ENCODE measurements at places on chromosomes 5 and 9.

- no peak for DNase-seq
Measured at GRCh38 chr5:36836831-36837230, 39.7 kb upstream of the NIPBL start.

GRCh38 chr5:11045411-11045810, 284.4 kb upstream of the DAP start:
- no peak for DNase-seq

GRCh38 chr5:56409331-56410190, 176.4 kb upstream of the ANKRD55 start:
- DNase-seq, result no peak

GRCh38 chr5:108869066-108869465, 121.4 kb downstream of the FER start:
- no peak for DNase-seq

DNA sequence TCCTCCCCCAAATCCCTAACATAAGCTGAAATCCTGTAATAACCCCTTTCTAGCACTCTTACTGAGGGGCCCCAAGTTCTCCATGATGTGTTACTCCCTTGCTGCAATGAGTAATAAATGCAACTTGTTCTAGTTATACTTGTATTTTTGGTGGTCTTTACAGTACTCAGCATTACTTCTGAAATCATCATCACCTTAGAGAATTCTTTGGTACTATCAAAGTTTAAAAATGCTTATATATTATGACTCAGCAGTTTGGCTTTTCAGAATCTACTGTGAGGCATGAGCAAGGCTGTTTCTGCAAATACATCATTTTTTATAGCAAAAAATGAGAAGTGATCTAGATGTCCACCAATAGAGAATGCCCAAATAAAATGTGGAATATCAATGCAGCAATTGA, 20.7 kb upstream of the ROPN1L start:
- DNase-seq, result no peak

- no peak for DNase-seq
Measured at GRCh38 chr5:2021484-2022176, 138.9 kb upstream of the IRX4 start.

- no peak for DNase-seq
Measured at GRCh38 chr5:170585273-170585948, 81.6 kb downstream of the KCNIP1 start.

DNA sequence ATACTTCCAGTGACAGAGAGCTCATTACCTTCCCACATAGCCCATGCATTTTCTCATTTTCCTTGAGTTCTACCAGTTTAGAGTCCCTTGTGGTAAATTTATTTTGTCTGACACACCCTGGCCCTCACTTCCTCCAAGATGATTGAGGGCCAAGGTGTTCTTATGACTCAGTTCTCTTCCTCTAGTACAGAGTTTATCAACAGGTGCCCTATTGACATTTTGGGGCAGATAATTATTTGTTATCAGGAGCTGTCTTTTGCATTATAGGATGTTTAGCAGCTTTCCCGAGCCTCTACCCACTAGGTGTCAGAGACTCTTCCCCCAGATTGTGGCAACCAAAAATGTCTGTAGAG, 7.1 kb downstream of the SLC36A3 start:
- no peak for DNase-seq

DNA sequence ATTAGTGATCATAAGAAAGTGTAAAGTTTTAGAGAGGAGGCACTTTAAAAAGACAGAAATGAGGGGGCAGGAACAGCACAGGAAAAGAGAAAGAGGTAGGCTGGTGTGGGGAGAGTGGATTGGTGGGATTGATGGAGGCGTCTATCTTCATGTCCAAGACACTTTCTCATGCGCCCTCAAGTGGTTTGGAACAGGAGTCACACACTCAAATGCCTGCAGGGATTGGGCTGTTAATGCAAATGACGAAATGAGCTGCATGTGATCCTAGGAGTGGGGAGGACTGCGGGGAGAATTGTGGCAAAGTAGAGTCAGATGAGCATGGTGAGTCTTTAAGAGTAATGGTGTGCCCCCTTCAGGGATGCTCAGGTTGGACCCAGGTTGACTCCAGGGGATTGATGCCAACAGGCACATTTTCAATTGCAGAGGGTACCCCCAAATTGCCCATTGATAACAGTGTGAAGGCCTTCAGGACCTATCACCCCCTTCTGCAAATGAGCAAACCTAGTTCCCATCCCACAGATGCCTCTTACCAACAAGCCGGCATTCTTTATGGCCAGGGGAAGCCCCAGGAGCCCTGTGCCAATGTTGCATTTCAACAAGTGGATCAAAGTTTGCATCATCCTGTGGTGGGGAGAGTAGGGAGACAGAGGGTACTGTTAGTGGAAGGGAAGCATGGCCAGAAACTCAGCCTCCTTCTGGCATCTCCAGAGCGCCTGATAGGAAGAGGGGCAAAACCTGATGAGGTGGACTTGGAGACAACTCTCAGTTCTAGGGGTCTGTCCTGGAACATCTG, 5.3 kb downstream of the SLC36A3 start:
- DNase-seq, result no peak

- DNase-seq, result peak; percentile 13
Measured at GRCh38 chr9:94554439-94555331, at the start of gene PCAT7. PCAT7 (plus strand) TSS chr9:94555083.

- DNase-seq, result no peak
Measured at GRCh38 chr9:131672451-131672850, 67.4 kb downstream of the RAPGEF1 start.

- DNase-seq, result no peak
Measured at GRCh38 chr9:137437691-137438590, 3.2 kb downstream of the ENTPD8 start.

DNA sequence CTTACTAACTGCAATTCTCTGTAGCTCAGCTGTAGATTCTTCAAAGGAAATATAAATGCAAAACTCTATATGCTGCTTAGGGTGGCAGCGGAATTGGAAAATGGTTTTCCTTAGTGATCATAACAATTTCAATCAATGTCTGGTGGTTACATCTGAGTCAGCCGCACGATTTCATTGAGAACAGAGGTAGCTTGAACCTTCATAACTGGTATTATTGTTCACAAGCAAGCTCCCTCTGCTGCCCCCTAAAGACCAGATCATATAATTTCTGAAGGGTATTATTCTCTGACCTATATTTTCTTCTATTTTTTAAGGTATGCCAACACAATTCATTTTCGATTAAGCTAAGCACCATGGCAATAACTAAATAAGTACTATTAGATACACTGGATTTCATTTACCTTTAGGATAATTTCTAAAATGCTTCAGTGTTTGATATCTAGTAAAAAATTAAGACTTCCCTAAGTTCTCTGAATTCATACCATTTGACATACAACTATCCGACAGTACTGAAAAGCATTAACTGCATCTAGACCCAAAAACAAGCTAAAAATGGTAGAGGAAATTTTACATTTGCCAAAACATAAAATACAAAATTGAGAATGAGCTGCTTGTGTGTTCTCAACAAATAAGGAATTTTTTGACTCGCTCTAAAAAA, 181.1 kb upstream of the SPEF2 start:
- DNase-seq, result peak; percentile 5

DNA sequence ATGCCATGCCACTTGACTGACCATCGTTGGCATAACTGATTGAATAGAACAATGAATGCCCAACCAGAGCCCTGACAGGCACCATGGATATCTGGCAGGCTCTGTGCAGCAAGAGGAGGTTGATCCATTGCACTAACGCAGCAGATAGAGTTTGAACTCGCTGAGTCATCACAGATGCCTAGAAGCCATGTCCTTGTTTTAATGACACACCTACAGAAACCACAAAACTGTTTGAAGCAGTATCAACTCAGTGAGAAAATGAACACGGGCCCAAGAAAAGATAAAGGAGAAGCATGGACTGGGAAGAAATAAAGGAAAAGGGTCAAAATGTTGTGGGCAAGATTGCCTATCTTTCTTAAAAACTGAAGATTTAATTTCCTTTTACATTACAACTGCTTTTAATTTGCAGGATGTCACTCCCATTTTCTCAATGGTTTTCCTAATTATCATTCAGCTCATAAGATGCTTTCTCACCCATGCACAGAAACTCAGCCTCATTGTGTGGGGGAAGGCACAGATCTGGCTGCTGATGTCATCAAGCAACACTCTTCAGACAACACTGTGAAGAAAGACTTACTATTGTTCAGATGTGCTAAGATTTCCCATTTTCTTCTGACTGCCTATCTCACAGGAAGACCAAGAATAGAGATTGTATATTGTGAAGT, 129.0 kb downstream of the PIK3R1 start:
- peak; percentile 31 for DNase-seq

DNA sequence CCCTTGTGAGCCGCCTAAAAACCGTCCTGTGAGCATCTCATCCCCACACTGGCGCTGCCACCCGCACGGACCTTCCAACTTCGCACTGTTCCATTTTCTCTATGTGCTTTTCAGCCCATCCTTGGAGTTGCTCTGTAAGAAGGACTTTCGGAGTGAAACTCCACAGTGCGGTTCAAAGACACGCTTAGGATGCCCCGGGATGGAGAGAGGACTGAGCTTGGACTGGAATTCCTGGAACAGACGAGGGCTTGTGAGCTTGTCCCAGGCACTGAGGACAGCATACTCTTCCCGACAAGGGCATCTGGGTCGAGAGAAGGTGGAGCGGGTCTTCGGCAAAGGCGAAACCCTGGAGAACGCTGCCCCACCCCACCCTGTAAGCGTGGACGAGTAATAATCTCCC, 187.8 kb downstream of the MEF2C start:
- no peak for DNase-seq

- DNase-seq, result no peak
Measured at GRCh38 chr5:138641547-138642298, 66.5 kb upstream of the HSPA9 start.

DNA sequence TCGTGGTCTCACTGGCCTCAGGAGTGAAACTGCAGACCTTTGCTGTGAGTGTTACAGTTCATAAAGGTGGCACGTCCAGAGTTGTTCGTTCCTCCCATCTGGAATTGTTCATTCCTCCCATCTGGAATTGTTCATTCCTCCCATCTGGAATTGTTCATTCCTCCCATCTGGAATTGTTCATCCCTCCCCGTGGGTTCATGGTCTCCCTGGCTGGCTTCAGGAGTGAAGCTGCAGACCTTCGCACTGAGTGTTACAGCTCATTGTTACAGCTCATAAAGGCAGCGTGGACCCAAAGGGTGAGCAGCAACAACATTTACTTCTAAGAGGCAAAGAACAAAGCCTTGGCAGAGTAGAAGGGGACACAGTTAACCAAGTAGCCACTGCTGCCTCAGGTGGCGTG, 69.1 kb downstream of the GCNT1 start:
- DNase-seq, result no peak

- no peak for DNase-seq
Measured at GRCh38 chr5:162473041-162473714, 405.6 kb downstream of the GABRG2 start.

- DNase-seq, result no peak
Measured at GRCh38 chr9:99438596-99438995, 216.5 kb downstream of the SEC61B start.

DNA sequence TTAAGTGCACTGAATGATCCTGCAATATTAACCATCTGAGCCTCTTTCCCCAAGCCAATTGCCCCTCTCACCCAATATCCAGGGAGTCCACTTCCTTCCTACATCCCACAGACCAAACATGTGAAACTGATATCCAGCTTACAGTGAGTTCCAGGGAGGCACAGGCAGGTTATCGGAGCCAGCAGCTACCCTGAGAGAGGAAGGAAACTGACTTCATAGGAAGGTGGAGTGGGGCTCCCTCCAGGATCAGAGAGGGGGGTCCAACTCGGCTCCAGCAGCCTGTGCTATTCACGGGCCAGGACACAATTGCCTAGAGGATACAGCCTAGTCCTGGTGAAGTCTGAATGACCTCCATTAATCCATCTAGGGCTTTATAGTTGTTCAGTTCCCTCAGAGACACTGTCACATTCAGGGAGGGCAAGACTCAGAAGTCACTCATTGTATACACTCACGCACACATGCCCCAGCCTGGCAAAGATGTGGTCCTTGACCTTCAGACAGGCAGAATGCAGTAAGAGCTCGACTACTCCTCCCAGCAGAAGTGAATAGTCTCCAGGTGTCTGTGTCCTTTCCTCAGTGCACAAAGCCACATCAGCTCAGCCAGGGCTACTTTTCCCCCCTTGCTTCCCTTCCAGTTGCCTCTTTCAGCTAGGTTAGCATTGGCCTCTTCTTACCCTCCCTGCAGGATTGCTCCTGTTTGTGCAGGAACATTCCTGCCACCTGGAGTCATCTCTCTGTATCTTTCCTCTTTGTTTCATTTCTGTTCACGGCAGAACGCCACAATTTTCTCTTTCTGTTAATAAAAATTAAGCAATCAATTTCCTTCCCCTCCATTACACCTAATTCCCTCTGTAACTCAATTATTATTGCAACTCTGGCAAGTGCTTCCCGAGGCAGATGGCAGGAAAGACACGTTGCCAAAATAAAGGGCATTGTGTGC, 501.7 kb downstream of the ARHGEF28 start:
- DNase-seq, result no peak

DNA sequence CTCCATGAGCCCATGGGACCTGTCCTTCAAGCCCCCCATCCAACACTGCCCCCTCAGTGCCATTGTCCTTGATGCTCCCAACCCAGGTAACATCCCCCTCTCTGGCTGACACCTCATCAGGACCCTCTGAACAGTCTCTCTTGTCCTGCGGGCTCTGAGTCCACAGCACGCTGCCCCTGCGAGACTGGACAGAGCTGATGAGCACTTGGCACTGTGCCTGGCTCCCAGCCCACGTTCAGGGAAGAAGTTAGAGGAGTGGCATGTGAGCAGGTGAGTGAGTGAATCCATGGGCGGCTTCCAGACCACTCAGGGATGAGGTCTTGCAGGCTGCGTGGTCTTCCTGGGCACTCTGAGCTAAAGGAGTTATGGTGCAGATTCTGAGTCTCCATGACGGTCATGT, 70.7 kb downstream of the PAX5 start:
- DNase-seq, result no peak

- no peak for DNase-seq
Measured at GRCh38 chr9:76151267-76151666, 243.0 kb downstream of the RFK start.

GRCh38 chr5:34531751-34532360, 124.3 kb upstream of the RAI14 start:
- no peak for DNase-seq

DNA sequence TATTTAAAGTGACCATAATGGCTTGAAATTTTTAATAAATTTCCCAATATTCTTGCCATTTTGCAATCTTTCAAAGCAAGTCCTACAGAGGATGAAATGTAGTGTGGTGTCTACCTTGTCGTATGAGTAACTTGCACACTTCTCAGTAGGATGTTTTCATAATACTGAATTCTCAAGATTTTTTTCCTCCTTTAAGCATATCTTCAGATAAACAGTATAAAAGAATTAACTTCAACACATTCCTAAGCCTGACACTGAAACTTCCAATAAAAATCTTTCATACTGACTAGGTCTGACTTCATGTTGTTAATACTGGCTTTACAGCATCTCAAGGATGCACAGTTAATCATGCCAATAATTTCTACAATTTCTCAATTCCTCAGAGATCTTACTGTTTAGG, 62.0 kb downstream of the DROSHA start:
- no peak for DNase-seq

Measured in GM06990 (cell line).